Dermis blood vessel endothelial cell (primary cell): ENCODE measurements at places on chromosomes 6 and 20.

DNA sequence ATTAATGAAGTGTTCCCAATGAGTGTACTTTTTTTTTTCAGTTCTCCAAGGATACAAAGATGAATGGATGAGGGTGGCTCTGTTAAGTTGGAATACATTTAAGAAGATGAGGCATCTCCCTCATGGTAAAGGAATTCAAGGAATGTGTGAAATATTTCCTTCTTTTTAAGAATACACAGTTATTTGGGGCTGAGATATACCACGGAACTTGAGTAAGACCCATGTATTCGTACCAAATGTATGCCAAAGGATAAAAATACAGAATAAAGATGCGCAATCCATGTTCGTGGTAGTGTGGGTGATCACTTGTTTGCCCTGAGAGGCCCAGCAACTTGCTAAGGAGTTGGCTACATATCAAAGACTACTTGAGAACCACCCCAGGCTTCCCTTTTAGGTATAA lies 164.2 kb upstream of the TCF21 start:
- DNase-seq, result no peak

GRCh38 chr6:35722121-35722761 lies 14.6 kb upstream of the ARMC12 start:
- DNase-seq, result no peak

DNA sequence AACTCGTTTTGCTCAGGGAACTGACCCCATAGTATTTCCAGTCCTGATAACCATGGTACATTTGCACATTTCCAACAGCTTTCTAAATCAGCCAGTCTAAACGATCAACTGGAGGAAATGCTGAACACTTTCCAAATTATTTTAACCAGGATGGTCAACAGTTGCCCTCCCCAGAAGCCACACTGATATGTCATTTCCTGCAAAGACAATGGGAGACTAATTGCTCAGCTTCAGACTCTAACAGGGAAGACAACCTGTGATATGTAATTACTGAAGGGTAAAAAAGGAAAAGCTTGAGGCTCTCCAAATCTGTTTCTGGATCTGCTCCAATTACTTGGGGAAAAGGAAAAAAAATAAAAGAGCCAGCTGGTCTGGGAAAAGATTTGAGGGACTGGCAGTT lies 88.8 kb downstream of the FYN start:
- peak; percentile 87 for DNase-seq

GRCh38 chr20:59161721-59162120 lies 1.9 kb upstream of the ZNF831 start:
- no peak for DNase-seq

DNA sequence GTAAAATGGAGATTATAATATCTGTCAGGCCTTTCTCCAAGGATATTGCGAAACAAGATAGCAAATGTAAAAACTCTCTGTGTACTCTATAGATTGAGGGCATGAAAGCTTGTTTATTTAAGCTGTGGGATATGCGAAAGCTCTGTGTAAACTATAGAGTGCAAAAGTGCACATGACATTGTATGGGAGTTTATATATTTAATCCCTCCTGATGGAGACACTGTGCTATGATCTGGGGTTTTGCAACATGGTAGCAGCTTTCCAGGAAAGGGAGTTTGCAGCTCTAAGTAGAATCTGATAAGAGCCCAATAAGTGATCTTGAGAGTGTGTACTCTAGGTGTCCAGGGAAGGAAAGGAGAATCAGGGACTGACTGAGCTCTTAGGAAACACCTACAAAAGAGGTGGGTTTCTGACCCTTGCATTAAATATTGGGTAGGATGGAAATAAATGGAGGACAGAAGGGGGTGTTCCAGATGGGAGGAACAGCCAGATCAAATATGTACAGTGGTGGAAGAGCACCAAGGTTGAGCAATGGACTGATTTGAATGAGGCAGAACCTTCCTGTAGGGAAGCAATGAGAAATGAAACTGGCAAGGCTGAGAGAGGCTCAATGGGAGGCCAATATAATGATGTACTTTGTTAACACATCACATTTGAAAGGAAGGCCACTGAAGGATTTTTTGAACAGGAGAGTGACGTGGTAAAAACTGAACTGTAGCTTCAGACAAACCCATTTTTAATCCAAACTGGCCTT lies 450.1 kb downstream of the GJA1 start:
- no peak for DNase-seq

- DNase-seq, result no peak
Measured at GRCh38 chr6:159943101-159943632, 25.7 kb upstream of the IGF2R start.

- DNase-seq, result no peak
Measured at GRCh38 chr20:14489544-14489943, 152.1 kb upstream of the FLRT3 start.

GRCh38 chr20:3686867-3687321 lies 5.1 kb upstream of the ADAM33 start:
- no peak for DNase-seq

- DNase-seq, result no peak
Measured at GRCh38 chr6:132751306-132751705, 6.4 kb downstream of the VNN2 start.

DNA sequence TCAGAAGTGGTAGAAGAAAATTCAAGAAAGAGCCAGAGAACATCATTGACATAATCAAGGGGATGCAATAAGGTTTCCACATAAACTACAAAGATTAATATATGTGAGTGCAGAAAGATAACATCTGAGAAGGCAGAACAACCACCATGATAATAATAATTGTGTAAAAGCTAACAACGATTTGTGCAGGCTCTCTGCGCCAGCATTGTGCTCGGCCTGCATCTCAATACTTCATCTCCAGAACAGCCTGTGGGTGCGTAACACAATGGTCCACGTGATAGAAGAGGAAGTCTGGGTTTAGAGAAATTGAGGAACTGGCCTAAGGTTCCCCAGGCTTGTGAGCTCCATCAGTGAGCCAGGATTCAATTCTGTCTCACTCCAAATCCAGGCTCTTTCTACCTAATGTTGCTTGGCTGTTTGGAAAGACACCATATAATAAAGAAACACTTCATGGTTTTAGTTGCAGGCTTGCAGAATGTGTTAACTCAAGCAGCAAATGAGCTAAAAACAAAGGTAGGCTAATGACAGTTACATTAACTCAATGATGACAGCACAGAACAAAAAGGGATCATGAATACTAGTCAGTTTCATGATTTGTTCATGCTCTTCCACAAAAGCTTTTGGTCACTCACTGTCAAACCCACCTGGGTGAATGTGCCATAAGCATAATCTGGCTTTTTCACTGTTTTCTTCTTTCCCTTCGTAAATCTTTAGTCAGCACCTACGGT lies 71.2 kb downstream of the LY86 start:
- no peak for DNase-seq

DNA sequence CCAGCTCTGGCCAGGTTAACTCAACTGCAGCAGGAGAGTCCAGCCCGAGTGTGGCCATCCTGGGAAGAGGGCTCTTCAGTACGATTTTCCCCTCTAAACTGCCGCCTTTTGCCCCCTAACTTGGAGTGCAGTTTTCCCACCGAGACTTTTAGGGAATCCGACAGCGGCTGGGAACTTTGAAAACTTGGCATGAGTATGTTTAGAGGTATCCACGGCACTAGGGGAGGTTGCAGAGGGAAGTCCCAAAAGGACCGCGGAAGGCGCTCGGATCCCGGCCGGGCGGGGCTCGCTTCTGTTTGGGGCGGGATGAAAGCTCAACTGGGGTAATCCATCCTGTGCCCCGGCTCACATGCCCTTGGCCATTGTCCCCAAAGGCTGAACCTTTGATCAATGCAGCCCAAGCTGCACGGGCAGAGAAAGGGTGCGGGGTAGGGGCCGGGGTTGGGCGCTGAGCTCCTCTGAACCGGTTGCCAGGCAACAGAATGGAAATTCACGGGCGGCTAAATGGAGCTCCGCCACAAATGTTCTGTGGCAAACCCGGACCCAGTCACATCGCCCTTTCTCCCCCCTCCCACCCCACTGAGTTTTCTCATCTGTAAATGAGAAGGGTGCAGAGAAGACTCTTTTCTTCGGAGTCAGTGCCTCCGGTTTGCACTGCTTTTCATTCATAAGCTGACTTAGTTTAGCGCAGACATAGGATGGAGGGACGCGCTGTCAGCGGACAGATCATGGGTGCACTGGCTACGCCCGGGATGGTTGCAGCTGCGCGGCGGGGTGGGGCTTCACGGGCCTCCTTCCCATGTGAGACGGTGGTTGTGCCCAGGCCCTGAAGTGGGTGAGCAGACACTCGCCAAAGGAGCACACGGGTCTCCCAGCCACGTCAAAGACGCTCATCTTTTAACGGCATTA lies 2.3 kb downstream of the BMP6 start:
- DNase-seq, result peak; percentile 56

- no peak for DNase-seq
Measured at GRCh38 chr6:155272353-155273232, 8.8 kb downstream of the CLDN20 start.

DNA sequence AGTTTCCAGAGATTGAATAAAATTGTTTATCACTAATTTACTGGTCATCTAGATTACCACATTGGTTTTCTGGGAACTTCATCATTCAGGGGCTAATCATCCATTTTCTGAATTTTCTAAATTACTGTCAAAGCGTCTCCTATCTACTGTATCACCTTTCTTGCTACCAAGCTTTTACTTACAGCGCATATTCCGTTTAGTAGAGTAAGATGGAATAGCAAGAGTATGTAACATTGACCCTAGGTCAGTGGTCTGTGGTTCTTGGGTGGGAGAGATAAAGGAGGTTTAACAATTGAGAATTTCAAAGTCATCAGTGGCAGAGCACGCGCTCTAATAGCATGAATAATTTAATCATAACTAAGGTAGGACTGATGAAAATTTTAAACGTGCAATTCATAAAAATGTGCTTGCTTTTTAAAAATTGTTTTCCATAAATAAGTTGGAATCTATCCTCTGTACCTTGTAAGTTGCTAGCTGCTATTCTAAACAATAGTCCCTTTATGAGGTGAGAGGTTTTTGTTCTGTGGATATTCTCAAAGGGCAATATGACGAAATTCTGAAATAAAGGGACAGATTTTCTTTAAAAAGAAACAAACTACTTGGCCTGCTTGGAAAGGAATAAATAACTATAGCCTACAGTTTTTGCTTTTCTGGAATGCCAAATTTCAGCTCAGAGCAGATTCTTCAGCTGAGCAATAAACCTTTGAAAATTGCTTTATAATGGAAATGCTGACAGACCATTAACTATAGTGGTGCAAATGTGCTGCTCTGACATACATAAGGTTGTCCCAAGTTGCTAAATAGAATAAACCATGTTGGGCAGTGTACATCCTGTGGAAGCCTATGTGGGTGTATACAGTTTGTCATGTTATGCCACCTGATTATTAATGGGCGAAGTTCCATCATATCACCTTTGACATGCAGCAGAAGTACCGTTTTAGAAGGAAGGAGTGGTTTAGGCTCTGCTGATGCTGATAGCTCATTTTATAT lies 84.1 kb downstream of the ZFAND3 start:
- DNase-seq, result no peak

GRCh38 chr6:153673225-153673624 lies 365.8 kb upstream of the OPRM1 start:
- DNase-seq, result no peak
